GM13976 (cell line): ENCODE measurements at places on chromosomes 2 and 18.

DNA sequence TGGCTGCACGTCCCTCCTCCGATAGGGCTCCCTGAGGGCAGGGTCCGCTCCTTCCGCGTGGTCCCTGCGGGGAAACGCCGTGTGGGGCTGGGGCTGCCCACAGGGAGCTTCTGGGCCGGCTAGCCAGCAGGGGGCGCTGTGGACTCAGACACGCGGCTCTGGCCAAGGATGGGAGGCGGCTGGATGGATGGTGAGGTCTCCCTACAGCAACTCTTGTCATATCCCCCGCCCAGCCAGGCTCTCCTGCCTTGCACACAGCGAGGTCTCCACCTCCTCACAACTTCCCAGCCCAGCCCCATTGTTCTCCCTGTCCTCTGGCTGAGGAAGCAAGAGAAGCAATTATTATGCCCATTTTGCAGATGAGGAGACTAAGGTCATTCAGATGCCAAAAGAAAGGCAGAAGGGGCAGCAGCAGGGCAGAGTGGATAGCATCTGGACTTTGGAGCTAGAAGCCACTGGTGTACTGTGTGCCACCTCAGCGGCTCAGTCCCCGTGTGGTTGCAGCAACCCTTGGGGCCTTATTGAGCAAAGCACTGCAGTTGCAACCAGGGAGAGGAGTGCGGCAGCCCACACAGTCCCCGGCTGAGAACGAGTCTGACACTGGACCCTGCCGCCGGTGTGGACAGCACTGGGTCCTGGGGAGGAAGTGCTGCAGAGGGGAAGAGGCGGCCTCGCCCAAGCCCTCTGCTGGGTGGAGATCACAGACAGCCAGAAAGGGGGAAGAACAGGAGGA is 99.0 kb downstream of the ZFP36L2 start:
- DNase-seq, result peak; percentile 89

GRCh38 chr2:52959801-52960200 is 807.8 kb upstream of the CHAC2 start:
- no peak for DNase-seq

GRCh38 chr2:188079196-188079595 is 212.5 kb upstream of the GULP1 start:
- DNase-seq, result no peak

DNA sequence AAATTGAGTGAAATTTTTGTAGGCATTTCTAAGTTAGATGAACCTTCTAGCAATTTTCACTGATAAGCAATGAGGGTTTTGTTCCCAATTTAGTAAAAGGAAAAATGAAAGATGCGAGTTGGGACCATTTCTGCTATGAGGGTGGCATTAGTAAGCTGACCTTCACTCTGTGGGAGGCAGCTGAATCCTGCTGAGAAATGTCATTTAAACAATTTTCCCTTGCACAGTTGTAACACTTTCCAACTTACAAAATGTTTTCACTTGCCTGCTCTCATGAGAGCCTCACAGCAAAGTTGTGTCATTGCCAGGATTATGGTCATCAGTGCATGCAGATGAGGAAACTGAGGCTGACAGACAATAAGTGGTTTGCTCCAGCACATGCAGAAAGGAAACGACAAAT is 527.7 kb downstream of the TNS1 start:
- DNase-seq, result no peak

DNA sequence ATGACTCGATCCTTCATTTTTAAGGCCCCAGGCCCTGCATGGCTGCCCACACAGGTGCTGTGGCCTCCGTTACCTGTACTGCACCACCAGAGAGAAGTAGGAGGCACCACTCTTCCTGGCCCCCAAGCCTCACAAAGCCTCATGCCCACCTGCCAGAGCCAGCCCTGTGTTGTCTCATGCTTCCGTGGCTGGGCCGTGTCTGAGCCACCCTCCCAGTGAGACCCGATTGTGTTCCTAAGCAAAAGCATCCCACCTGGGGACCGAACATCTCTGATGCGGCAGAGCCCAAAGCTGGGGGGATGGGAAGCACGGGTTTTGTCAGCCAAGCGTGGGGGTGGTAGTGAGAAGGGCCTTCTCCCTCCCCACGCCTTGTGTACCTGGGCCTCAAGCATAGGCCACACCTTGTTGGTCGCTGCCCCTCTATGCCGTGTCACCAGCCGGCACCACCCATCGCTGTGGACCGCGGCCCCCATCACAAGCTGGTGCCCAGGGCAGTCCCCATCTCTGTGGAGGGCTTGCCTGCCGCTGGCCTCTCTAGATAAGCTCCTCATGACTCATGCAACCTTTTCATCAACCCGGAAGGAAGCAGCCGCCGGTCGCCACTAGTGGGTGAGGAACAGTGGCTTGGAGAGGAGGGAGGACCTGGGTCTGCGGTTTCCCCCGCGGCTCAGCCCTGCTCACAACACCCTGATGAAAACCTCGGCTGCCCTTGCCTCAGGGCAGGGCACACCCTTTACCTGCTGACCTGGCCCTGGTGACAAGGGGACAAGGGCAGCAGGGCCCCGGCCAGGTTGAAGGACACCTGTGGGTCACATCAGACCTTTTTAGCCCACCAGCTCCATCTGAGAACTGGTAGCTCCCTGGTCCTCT is 2.7 kb upstream of the RNPEPL1 start:
- DNase-seq, result peak; percentile 77

GRCh38 chr18:8889489-8889888 is 184.1 kb downstream of the MTCL1 start:
- no peak for DNase-seq

GRCh38 chr2:25341011-25341727 is 556 bp downstream of the DNMT3A start:
- peak; percentile 82 for DNase-seq

DNA sequence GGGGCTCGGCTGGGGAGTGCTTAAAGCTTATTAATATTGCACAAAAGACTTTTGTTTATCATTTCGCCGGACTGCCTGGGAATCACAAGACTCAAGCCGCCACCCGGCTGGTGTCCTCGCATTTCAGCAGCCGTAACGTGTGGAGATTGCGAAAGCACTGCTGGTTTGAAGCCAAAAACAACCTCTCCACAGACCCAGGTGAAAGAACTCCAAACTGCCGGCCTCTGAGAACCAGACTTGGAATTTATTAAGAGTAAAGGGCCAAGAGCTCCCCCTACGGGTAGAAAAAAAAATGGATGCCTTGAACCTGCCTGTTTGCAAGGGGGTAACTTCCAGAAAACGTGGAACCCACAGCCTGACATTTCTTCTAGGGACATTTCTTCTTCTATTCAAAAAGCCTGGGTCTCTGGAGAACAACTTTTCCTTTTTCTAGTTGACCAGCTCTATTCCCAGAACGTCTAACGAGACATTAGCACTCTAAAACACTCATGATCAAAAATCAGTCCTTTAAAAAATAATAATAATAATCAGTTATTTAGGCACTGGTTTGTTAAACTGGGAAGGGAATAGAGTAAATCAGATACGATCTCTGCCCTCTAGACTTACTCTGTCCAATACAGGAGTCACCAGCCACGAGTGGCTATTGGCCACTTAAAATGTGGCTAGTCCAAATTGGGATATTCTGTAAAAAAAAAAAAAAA is 216.3 kb downstream of the C1D start:
- peak; percentile 45 for DNase-seq

DNA sequence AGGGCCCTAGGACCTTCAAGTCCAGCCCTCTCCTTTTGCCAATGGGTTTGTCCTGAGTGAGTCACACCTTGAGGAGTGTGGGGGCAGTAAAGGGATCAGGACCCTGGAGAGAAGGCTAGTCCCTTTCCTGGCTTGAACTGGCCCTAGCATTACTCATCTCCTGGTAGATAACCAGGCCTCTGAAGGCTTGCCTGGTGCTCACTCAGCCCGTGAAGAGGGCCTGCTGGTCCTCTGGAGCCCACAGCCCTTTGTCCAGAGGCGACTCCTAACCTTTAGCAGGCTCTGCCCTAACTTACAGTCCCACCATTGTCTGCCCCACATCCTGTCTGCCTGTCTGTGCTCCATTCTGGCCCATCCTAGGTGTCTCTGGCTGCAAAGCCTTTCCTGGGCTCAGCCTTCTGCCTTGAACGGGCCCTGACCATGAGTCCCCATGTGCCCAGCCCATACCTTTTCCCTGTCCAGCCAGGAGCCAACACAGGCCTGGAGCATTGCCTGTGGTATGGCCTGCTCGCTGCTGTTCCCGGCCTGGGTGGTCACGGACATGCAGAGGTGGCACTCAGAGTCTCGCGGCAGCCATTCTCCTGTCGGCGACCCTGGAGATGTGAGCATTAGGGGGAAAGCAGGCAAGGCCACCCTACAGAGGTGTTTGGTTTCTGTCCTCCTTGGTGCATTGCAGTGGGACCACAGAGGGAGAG is 5.0 kb downstream of the SFTPB start:
- no peak for DNase-seq

DNA sequence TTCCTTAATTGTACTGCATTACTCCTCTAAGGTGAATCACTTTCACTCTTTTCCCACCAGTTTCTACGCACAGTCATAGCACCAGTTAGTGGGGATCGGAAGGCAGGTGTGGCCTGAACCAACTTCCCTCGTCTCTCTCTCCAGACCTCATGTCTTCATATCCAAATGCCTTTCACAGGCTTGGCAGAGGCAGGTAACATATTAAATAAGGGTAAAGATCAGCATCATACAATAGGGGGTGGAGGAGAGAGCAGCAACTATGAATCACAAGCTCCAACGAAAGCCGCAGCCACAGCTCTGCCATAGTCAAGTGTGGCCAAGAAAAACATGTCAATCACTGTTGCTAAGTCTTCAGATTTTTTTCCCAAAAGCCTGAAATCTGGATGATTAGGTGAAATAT is 40.3 kb downstream of the AP1S3 start:
- DNase-seq, result no peak

DNA sequence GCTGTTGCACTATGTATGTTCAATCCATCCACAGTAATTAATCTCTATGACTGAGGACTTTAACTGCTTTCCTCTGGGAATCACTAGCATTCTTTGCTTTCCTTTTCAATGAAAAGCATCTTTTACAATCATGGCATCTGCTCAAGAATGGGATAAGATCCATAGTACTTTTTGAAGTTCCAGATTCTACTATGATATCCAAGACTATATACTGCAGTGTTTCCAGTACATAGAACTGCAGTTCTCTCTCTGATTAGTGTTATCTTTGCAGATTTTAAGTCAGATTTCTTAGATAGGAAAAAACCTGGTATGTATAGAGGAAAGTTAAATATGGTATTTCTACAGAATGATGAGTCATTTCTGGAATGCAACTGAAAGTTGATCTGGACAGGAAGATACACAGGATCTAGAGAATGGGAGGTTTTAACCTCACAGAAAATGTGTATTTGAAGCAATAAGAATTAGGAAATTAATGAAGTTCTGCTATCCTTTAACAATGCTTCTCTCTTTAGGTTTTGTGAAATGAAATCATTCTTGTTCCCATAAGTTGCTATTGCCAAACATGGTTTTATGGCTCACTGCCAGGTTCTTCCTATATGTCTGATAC is 670.7 kb downstream of the ERBB4 start:
- peak; percentile 27 for DNase-seq

GRCh38 chr18:58097121-58097906 is 53.3 kb downstream of the NEDD4L start:
- DNase-seq, result no peak

DNA sequence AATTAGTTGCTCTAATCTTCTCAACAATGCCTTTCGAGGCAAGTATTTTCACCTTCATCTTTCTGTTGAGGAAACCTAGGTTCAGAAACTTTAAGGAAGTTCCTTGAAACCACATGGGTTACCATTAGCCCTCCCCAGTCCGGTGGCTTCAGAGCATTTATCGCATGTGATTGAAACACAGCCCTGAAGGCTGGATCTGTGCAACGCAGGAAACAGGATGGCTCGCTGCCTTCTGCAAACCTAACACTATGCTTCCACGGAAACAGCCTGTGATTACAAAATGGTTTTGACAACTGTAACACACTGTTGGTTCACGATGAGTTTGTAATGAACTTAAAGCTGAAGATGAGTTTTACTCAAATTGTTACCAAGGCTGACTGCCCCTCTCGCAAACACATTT is 68.5 kb downstream of the EPB41L3 start:
- no peak for DNase-seq

GRCh38 chr2:98623657-98624056 is 15.3 kb downstream of the UNC50 start:
- DNase-seq, result no peak

- no peak for DNase-seq
Observed at GRCh38 chr18:47745227-47745626, 185.2 kb downstream of the SMAD2 start.

- DNase-seq, result peak; percentile 57
Observed at GRCh38 chr2:69642709-69643601, 584 bp downstream of the AAK1 start.

DNA sequence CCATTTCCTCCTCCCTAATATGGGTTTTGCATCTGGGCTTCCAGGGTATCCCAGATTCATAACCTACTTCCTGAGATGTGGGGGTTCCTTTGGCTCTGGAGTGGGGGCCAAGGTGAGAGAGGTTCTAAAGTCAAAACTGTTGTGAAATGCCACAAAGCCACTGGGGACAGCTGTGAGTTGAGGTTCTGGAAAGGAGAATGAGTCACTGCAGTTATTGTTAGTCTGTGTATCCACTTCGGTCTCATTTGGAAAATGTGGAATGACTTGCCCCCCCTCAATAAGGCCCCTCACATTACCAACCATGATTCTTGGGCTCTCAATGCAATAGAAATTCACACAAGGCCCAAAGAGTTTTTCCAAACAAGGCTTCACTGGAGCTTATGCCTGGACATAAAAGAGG is 51.1 kb upstream of the LGALSL start:
- DNase-seq, result no peak

DNA sequence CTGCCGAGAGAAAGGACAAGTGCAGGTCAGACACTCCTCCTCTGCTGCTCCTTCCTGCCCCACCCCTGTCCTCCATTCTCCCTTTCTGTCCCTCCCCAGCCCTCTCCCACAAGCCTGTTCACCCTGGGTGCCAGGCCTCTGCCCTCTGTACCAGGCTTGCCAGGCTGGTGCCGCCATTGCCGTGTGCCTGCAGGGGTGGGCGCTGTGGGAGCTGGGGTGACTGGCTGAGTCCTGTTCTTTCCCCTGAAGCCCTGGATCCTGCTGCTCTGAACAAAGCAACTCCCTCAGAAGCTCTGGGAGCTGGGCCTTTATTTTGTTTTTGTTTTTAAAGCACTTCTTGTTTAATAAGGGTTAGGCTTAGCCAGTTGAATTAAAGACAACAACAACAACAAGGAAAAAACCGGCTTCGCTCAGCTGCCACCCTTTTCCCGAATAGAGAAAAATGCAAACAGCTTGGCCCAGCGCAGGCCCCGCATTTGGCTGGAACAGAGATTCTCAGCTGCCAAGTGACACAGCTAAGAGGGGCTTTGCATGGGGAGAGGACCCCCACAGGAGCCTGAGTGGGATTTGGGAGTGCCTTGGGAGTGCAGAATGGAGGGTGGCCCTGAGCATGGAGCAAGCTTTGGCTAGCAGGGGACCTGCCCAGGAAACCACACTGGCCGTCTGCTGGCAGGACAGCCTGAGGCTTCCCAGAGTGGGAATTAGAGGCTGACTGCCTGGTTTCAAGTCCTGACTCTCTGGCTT is 9.1 kb downstream of the PCARE start:
- DNase-seq, result no peak
